ENCODE measurements at places on chromosomes 11 and 22. TPM values are rescaled to one million over a fixed set of nuclear protein-coding genes. Genes with fewer than 3 reads are reported as not detected.

GPR83 gene
- not detected for total RNA-seq

GGT5 gene
- 8.3 TPM for total RNA-seq

TUBA8 gene
- 11.5 TPM for total RNA-seq

NEAT1 gene
- total RNA-seq = 12.7 TPM

LRRC4C gene
- not detected for total RNA-seq

C11orf86 gene
- total RNA-seq = not detected

CTSW gene
- 0.20 TPM for total RNA-seq

NPTXR gene
- 0.05 TPM for total RNA-seq

GPHA2 gene
- total RNA-seq = not detected

EXPH5 gene
- total RNA-seq = under 0.01 TPM

POTEH gene
- total RNA-seq = not detected

C11orf97 gene
- not detected for total RNA-seq

GRAP2 gene
- not detected for total RNA-seq

TMEM45B gene
- total RNA-seq = 0.07 TPM

OR52B2 gene
- total RNA-seq = not detected

TMPRSS13 gene
- total RNA-seq = not detected

NCR3LG1 gene
- total RNA-seq = 5.0 TPM

C11orf52 gene
- total RNA-seq = 0.49 TPM

MS4A7 gene
- not detected for total RNA-seq

FGF19 gene
- total RNA-seq = not detected

SLC22A8 gene
- not detected for total RNA-seq

PHF21A gene
- 6.1 TPM for total RNA-seq

PHLDA2 gene
- total RNA-seq = 51.2 TPM

ARHGAP8 gene
- not detected for total RNA-seq
